ENCODE measurements at places on chromosomes 1 and 21.

DNA sequence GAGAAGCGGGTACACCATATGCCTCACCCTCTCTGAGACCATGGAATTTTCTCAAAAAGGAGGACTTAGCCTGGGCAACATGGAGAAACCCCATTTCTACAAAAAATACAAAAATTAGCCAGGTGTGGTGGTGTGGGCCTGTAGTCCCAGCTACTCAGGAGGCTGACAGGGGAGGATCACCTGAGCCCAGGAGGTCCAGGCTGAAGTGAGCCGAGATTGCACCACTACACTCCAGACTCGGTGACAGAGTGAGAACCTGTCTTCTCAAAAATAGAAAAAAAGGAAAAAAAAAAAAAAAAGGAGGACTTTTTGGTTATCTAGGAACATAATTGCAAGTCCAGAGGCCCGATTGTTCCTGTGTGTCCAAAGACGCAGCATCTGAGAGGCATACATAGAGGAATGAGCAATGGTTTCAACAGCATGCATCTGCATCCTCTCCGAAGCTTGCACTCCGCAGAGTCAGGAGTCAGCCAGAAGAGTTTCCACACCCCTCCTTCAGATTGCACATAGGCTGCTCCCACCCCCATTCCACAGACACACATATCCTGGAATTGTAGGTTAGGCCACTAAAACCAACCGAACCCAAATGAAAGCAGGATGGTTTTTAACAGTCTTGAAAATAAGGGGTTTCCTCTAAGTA lies 2.5 kb upstream of the TBX15 start:
- no peak for DNase-seq

- DNase-seq, result no peak
Observed at GRCh38 chr1:47805018-47805417, 192.2 kb downstream of the TRABD2B start.

DNA sequence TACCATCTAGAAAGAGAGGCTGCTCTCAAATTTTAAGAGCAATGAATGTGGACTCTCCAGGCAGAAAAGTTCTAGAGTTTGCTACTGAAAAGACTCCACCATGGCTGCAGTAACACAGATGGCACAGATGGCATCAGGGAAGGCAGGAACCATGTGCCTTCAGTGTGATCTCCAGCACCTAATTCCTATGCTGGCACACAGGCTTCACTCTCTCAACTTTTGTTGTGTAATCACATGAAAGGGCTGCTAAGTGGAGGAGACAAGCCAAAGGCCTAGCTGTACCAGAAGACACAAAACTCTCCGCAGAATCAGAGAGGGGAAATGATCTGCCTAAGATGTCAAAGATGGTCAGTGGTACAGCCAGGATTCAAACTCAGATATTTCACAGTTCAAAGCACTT lies 31.1 kb downstream of the ERI3 start:
- DNase-seq, result no peak

DNA sequence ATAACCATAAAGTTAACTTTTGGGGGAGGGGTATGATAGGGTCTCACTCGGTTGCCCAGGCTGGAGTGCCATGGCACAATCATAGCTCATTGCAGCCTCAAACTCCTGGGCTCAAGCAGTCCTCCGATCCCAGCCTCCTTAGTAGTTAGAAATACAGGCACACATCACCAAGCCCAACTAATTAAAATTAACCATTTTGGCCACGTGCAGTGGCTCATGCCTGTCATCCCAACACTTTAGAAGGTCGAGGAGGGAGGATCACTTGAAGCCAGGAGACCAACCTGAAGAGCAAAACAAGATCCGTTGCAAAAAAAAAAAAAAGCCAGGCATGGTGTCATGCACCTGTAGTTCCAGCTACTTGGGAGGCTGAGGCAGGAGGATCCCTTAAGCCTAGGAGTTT lies 26.6 kb upstream of the MED18 start:
- DNase-seq, result no peak

DNA sequence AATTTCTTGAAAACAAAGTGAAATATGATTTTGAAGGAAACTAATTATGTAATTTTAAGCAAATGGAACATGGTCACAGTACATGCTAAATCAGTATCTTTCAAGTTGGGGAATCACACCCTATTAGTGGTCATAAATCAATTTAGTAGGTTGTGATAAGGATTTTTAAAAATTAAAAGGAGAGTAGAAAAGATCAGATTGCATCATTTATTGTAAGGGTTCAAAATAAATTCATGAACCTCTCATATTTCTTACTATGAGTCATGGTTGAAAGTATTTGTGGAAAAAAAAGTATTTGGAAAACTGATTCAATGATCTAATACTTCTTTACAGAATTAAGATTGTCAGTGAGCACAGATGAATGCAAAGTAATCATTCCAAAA lies 14.6 kb downstream of the ADSS2 start:
- no peak for DNase-seq

GRCh38 chr1:173530795-173531693 lies 53.9 kb downstream of the PRDX6 start:
- no peak for DNase-seq

- DNase-seq, result no peak
Observed at GRCh38 chr1:167923324-167924056, 9.6 kb upstream of the ADCY10 start.

GRCh38 chr1:108046026-108046425 lies 81.0 kb upstream of the VAV3 start:
- DNase-seq, result no peak

DNA sequence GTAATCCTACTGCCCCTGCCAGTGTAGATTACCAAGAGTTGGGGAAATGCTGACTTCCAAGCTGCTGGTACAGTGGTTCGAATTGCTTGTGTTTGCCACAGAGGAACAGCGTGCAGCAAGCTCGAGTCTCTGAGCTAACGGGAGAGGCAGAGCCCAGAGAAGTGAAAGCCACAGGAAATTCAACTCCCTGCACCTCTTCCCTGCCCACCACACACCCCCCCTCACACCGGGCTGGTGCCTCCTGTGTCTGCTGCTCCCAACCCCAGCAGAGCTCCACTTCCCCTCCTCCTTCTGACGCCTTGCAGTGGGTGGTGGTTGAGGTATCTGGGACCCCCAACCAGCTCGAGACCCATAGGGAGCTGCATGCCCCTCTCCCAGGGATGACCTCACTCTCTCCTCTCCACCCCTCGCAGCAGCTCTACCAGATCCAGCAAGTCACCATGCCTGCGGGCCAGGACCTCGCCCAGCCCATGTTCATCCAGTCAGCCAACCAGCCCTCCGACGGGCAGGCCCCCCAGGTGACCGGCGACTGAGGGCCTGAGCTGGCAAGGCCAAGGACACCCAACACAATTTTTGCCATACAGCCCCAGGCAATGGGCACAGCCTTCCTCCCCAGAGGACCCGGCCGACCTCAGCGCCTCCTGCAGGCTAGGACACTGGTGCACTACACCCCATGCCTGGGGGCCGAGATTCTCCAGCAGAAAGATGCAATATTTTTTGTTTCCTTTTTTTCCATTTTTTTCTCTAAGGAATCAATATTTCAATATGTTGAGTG lies 13.1 kb upstream of the KCNQ4 start:
- no peak for DNase-seq

DNA sequence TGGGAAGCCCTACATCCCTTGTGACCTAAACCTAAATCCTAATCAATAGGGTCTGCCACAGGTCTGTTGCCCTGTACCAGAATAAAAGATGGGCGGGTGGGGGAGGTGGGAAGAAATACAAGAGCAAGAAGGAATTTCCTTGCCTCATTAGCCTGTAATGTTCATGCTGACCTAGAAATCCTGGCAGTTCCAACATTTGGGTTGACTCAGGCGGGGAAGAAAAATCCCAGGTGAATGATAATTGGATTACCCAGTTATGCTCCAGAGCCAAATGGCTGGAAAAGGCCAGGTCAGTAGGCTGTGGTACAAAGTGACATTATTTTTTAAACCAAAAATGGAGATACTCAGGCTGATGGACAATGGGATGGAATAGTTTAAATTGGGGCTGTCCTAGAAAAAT lies 27.3 kb upstream of the A3GALT2 start:
- DNase-seq, result no peak

- no peak for DNase-seq
Observed at GRCh38 chr1:66374561-66375111, 159.3 kb upstream of the SGIP1 start.

GRCh38 chr1:1306661-1307260 lies 969 bp downstream of the ACAP3 start:
- no peak for DNase-seq

DNA sequence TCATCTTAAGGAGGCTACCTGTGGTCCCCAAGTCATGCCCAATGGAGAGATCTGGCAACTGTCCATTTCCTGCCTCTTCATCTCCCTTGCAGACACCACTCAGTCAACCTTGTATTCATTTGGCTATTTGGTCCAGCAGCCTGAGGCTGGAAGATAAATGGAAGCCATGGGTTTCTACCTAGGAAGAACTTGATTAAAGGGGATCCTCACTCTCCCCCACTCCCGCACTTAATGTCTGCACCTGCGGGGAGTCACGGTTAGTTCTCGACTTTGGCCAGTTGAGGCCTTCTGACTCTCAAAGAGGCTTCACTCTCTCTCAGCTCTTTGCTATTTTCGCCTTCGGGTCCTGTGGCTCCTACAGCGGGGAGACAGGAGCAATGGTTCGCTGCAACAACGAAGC lies 8.4 kb upstream of the ATXN7L2 start:
- no peak for DNase-seq

- no peak for DNase-seq
Observed at GRCh38 chr1:905071-905749, 18.5 kb upstream of the SAMD11 start.

DNA sequence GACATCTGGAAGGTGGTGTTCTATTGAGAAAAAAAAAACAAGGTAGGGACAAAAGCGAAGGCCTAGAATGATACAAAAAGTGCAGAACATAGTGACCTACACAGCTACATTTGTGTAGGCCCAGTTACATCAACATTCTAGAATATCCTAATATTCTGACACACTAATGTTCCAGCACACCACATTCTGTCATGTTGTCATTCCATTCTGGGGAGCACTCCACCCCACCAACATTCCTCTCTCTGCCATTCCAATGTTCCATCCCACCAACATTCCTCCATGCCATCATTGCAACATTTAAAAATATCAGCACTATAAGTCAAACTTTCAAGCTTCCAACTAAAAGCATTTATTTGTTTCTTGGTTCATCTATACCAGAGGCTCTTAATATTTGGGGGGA lies 28.5 kb downstream of the COA7 start:
- no peak for DNase-seq

DNA sequence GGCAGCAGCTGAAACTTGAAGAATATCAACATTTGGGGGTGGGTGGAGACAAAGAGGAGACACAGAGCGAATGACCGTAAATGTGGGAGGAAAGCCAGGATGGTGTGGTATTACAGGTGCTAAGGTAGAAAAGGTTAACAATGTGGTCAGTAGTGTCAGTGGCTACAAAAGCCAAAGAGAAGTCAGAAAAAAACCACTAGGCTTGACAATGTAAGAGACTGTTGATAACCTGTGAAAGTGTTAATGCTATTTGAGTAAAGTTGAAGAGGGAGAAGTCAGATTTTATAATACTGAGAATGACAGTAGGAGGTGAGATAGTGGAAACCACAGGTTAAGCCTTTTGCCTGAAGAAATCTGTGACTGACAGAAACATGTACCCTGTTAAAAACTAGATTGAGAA lies 120.8 kb downstream of the CLEC20A start:
- DNase-seq, result no peak

DNA sequence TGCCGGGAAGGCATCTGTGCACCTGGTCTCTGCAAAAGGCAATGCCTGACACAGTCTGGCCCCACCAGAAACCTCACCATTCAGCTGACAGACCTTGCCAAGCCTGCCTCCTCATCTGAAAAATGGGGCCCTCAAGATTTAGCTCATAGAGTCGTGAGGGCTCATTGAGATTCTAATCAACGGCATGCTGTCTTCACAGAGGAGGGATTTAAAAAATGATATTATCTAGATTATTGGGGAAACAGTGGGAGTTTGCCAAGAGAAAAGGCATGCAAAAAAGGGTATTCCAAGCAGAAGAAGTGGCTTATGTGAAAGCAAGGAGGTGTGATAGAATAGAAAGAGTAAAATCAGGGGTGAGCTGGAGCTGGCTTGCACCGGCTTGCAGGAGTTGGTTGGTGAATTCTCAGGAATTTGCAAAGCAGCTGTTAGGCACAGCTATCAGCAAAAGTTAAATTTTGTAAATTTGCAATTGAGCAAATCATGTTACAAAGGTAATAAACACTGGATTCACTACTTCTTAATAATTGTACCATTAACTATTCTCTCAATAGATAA lies 91.7 kb upstream of the WNT4 start:
- no peak for DNase-seq

DNA sequence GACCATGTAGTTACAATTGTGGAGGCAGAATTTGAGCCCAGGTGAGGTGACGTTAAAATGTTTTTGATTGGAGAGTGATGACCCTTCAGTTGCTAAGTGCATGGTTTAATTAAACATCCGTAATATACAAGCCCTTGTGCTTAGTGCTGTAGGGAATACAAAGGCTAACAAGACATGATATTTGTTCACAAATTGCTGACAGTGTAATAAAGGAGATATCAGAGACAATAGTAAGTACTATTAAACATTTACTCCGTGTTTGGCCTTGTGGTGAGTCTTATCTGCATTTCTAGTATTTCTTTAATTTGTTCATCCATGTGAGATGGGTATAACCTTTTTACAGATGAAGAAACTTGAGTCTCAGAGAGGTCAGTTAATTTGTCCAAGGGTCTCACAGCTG lies 37.9 kb downstream of the RLF start:
- no peak for DNase-seq

DNA sequence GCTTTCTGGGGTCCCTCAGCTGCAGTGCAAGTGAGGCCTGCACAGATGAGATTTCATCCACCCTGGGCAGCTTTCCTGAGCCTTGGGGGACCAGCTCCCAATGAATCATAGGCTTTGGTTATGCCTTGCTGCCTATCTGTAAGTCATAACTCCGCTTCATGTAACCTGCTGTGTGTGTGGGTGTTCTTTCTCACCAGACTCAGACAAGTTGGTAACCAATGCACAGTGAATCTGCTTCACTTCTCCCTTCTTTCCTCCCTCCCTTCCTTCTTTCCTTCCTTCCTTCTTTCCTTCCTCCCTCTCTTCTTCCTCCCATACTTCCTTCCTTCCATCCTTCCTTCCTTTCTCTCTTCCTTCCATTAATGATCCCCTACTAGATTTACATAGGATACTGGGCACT lies 34.4 kb upstream of the PSMB2 start:
- DNase-seq, result no peak

DNA sequence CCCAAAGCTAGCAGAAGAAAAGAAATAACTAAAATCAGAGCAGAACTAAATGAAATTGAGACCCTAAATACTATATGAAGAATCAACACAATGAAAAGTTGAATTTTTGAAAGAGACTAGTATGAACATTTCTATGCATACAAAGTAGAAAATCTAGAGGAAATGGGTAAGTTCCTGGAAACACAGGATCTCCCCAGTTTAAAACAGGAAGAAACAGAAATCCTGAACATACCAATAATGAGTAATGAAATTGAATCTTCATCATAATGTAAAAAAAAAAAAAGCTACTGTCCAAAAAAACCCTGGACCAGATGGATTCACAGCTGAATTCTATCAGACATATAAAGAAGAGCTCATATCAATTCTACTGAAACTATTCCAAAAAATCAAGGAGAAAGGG lies 233.5 kb downstream of the PLPP3 start:
- DNase-seq, result no peak
